Astrocyte of the cerebellum (primary cell): ENCODE measurements at places on chromosomes 2 and 18.

- no peak for DNase-seq
Measured at GRCh38 chr2:219002395-219003266, 9.4 kb upstream of the CRYBA2 start.

- DNase-seq, result no peak
Measured at GRCh38 chr18:74334242-74334893, 18.7 kb downstream of the C18orf63 start.

- no peak for DNase-seq
Measured at GRCh38 chr2:59046401-59047372, 805.6 kb upstream of the FANCL start.

DNA sequence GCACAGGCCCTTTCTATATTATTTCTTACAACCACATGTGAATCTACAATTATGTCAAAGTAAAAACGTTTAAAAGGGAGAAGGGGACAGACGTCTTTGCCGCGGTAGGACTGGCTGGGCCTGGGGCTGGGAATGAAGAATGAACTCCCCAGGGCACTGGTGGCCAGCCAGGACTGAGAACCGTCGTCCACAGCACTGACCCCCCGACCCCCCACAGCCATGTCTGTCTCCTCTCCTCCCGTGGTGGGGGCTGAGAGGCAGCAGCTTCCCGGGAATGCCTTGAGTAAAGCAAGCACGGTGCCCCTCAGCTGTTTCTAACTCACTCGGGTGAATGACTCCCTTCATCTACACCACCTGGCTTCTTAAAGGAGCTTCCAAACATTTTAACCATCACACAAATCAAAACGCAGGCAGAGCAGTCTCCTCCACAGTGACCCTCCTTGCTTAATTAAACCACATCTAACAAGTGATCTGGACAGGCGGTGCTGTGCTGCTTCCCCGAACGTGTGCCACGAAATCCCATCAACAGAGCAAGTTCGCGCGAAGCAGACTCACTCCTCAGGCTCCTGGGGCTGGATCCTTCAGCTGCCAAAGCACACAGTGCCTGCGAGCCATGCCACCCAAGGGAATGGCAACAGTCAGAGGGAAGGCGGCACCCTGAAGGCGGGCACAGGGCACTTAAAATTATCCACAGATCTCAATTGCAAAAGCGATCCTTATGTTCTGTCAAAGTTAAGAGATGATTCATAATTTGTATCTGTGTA, 217.7 kb downstream of the EIPR1 start:
- DNase-seq, result no peak

- no peak for DNase-seq
Measured at GRCh38 chr2:188307850-188308283, 16.2 kb downstream of the GULP1 start.

- no peak for DNase-seq
Measured at GRCh38 chr2:160876029-160876428, 284.2 kb upstream of the TANK start.

DNA sequence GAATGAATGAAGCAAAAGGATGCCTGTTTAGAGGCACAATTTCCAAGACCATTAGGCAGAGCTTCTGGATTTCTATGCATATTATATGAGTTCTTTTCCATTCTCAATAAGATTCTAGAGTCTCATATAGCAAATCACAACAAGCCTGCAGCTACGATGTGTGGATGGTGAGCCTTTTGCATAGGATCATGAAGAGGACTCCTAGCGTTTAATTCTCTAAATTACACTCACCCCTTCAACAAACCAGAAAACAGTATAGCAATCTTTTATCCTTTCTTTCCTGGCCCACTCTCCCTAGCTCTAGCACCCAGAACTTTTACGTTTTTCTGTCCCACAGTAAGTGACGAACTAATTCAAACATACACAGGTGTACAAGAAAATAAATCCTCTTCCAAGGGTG, 293.1 kb upstream of the KLHL29 start:
- DNase-seq, result no peak

- no peak for DNase-seq
Measured at GRCh38 chr2:196546151-196546919, 93.2 kb upstream of the CCDC150 start.

DNA sequence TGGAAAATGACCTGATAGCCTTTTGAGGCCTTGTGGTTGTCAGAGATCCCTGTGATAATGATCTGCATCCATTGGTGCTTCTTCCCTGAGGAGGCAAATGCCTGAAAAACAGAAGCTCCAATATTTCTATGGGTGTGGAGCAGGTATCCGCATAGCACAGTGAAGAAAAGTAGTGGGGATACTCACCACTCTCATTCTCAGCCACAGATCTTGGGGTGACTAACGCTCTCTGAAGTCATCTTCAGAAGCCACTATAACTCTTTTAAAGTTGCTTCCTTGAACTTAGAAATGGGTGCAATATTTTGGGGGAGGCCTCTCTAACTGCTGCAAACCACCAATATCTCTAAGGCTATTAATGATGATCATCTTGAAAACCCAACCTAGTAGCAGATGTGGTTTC, 46.2 kb downstream of the ARHGAP15 start:
- no peak for DNase-seq

DNA sequence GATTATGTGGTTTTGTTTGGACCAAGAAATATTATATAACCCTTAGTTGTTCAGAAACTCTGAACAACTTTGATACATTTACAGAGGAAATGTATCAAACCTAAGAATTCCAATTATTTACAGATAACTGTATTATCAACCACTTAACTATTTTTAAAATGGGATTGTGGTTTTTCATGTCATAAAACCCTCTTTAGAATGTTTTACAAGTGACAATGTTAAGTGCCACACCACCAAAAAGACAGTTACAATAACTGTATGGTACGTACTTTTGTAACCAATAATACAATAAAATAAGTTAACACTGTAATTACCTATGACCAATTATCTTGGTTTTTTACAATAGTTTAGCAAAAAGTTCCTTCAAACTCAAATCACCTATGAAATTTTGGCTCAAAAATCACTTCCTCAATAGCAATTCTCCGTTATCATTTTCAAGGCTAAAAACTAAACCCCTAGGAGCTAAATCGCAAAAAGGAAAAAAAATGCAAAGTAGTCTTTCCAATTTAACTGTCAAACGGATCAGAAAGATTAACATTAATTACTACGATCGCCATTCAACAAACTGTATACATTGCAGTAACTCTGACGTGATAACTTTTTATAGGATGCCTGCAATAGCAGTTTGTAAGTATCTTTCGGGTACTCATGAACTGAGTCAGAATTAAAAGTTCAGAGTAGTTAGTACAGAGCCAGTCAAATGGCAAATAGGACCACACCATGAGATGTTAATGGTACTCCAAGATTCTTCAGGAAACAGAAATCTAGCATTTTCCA, 1.5 kb downstream of the ROCK1 start:
- DNase-seq, result no peak

DNA sequence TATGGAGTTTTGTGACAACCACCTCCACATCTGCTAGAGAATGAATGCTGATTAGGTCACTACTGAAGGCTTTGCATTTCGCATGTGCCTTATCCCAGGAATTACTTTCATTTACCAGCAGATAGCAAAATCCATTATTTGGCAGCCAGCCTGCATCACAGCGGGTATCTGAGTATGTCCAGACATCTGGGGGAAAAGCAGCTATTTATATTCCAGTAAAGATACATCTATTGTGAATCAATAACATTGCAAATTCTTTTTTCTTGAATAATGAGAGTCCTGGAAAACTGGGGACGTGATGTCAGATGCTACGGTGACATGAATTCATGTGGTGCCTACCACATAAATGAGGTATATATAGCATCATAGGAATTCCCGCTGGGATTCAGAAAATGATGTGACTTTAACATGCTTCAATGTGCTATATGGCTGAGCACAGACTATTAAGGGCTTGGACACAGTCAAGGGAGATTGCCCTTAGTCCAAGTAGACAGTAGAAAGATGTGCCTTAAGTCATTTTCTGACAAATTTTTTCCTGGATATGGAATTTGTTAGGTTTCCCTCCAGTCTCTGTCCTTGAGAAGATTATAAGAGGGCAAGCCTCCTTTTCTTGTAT, 84.2 kb upstream of the CD302 start:
- peak; percentile 32 for DNase-seq

GRCh38 chr2:45532181-45532580, 78.9 kb downstream of the SRBD1 start:
- no peak for DNase-seq

DNA sequence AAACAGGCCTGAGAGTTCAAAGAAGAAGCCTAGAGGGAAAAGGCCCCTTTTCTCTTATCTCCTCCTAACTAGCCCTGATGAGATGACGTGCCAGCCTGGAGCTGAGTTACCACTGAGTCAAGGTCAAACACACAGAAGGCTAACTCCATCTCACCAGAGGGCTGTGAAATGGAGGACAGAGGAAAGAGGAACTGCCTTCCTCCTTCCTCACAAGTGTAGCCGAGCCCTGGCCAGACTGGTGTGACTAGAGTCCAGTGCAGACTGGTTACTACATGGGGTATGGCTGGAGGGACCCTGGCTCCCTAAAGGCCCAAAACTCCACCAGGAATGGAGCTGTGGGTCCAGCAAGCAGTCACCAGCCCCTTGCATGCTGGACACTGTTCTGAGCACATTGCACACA, 35.7 kb upstream of the GYPC start:
- no peak for DNase-seq

- no peak for DNase-seq
Measured at GRCh38 chr2:60821133-60821469, 60.3 kb upstream of the REL start.

DNA sequence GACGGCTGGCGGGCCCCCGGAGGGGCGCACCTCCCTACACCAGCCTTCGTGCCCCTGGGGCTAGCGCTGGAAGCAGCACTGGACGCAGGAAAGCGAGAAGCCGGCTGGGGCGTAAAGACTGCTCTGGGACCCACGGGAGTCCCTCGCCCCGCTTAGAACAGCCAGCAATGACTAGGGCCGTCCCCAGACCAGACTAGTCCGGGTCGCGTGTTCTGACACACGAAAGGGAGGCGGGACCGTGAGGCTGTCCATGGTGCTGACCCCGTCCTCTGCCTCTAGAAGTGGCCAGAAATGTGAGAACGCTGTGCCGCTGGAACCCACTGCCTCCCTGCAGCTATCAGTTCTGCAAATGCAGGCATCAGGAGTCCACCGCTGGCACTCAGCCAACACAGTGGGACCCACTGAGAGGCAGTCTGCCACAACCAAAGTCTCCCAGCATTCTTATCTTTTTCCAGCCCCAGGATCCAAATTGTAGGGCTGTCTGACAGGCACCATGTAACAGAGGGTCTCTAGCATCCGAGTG, at the start of gene UCN:
UCN (minus strand) TSS at position 87 of the 523 bp plus-strand sequence. CDS start 550 bp downstream, outside the sequence.
- no peak for DNase-seq

GRCh38 chr2:54763636-54764291, 40.3 kb downstream of the EML6 start:
- DNase-seq, result no peak

GRCh38 chr18:46246101-46246500, 141.9 kb downstream of the HAUS1 start:
- DNase-seq, result no peak

DNA sequence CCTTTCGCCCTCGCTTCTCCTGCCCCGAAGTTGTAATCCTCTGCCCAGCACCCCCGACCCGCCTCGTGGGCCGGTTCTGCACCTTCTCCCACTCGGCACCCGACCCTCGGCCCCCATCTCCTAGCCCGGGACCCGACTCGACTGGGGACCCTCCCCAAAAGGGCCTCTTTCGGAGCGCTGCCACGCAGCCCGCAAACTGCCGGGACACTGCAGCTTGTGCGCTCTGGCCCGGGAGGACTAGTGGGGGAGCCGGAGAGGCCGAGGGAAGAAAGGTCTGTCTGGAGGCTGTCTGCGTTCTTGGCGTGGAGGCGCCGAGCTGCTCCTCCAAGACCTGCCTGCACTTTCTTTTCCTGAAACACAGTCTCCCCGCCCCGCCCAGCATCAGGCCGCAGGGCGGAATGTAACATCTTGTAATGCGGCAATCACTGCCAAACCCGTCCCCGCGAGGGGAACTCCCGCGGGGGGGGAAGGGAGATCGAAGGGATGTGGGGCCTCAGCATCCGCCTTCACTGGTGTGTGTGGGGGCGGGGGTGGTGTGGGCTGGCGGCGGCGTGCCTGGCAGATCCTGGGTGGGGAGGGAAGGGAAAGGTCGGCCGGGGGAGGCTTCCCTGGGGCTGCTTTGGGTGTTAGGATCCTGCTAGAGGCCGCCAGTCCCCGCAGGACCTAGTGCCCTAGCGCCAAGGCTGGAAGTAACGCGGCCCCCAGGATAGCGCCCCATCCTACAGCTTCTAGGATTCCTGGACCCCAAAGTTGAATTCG, 7.4 kb downstream of the DLX2 start:
- DNase-seq, result peak; percentile 32

GRCh38 chr2:39550701-39551285, 113.7 kb upstream of the MAP4K3 start:
- DNase-seq, result no peak

GRCh38 chr2:68223419-68223818, 28.9 kb downstream of the PPP3R1 start:
- no peak for DNase-seq

DNA sequence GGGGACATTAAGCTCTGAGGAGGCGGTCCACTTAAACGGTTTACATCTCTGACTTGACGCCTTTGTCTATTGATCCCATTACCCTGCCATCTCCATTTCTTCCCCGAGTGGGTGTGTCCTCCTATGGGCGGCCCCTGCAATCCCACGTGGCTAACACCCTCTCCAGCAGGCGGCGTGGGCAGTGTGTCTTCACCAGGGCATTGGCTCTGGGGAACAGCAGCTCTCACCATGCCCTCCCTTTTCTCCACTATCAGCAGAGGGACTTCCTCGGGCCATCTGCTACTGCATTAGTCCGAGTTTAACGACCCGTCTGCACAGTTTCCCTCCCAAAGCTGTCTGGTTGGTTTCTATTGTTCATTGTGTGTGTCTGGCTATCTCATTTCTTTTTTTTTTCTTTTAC, 511.9 kb upstream of the NRP2 start:
- no peak for DNase-seq

DNA sequence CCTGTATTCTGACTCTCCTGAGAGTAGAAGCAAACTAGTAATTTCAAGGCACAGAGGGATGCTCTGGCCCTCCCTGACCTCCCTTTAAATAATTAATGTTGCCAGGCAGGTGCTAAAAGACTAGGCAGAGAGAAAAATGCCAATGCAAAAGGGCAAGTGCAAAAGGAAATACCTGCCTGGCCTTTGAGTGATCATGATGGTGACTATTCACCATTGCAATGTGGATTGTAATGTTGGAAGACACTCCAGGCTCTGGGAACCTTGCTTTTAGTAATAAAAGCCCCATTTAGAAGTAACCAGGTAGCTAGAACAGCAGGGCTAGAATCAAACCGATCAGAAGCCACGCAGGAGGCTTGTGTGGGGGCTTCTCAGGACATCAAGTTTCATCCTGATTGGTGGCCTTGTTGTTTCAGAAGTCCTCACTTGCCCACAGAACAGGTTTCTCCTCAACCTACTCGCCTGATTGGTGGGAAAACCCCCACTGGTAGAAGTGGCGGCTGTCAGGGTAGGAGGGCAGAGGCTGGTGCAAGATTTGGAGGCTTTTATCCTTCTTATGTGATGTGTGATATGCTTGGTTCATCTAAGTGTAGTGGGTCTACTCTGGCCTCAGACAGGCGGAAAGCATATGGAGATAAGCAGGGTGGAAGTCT, 16.0 kb upstream of the CHRNA1 start:
- no peak for DNase-seq

DNA sequence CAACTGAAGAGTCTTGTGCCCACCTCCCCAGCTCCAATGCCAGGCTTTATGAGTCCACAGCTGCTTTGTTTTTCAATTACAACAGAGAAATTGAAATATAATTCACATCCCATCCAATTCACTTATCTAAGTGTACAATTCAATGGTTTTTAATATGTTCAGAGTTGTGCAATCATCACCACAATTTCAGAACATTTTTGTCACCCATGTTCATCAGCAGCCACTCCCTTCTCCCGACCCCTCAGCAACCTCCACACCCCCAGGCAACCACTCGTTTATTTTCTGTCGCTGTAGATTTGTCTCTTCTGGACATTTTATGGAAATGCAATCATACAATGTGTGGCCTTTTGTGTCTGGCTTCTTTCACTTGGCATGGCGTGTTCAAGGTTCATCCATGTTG, 23.3 kb downstream of the INHBB start:
- DNase-seq, result no peak
